ENCODE measurements at places on chromosomes 11 and 22.

DNA sequence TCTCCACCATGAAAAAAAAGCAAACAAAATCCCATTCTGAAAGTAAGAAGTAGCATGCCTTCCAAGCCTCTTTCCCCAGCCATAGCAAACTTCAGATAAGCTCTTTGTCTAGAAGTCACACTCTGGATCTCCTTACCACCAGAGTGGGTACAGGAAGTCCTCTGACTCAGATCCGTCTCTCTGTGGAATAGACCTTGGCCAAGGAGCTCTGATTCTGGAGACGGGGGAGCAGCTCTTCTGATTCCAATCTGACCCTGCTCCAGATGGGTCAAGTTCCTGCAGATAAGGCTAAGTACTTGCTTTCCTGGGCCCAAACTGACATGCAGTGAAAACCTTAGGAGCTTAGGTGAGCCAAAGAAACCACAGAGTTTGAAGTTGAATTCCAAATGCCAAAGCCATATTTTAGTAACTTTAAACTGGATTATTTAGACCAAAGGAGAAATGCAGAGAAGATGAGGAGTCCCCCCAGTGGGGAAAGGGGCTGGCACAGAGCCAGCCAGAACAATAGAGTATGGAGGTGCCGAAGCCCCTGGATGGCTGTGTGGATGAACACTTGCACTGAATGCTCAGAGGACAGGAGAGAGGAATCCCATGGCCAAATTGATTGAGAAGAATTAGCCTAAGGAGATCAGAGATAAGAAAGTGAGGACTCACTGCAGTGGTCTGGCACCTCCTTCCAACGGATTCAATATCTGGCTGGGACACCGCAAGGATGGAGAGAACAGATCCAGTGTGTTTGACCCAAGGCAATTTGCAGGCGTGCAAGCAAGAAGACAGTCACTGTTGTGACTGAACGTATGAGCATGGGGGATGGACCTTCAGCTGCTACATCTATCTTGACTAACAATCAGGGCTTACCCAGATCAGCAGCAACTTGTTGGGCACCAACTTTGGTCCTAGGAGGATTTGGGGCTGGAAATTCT lies 54.9 kb downstream of the ENDOD1 start:
- no peak overlapping the region for H3K4me3 ChIP-seq
- H3K36me3 ChIP-seq = no peaks in the 10 kb centered on the region
- peaks cover 18% of the 10 kb centered on the region for H3K4me1 ChIP-seq
- DNase-seq = no peak

- peaks cover 33% of the 10 kb centered on the region for H3K4me1 ChIP-seq
- H3K27me3 ChIP-seq = no peaks in the 10 kb centered on the region
These were observed 11.7 kb upstream of the MYH9 start for GRCh38 chr22:36399472-36399778.

DNA sequence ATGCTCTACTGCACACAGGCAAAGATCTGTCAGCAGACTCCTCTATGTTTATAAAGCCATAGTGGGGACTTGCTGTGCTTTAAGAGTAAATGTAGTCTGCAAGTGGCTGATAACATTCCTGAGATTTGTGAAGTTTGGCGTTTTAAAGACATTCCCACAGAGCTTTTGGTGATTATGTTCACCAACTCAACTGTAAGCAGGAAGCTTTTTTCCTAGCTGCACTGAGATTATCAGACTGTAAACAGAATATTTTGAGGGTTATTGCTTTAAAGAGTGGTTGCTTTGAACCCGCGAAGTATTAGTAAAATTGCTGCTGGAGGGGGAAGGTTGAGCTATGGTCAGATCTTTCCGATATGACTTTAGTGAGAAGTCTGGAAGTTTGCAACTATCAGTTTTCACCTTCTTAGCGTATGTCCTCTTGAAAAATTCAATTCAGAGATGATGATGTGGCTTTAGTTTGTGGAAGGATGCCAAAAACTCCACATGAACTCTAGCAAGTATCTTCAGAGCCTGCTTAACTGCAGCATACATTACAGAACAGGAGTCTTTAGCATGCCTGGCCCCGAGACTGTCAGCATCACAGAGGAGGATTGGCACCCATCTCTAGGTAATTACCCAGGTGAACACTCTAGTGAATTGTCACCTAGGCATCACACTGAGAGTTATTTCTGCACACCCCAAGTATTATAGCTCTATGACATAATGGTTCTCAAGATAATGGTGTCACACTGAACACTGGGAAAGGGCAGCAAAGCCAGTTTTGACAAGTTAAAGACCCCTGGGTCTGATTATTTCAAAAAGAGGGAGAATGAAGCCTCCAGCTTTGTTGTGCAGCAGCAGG lies 89.9 kb downstream of the MTNR1B start:
- H3K4me3 ChIP-seq = no peak overlapping the region
- no peak for DNase-seq
- no peak overlapping the region for H3K27ac ChIP-seq
- no peaks in the 10 kb centered on the region for H3K36me3 ChIP-seq

- peaks cover 52% of the 10 kb centered on the region for H3K4me1 ChIP-seq
- no peak overlapping the region for H3K27ac ChIP-seq
- H3K36me3 ChIP-seq = peaks cover 13% of the 10 kb centered on the region
- H3K4me3 ChIP-seq = no peak overlapping the region
- no peaks in the 10 kb centered on the region for H3K27me3 ChIP-seq
These were observed 33.1 kb upstream of the ADORA2A start for GRCh38 chr22:24394254-24394653.

GRCh38 chr22:35995772-35996171 lies 32.9 kb downstream of the RBFOX2 start:
- no peak overlapping the region for H3K4me3 ChIP-seq
- peak overlapping the region; percentile 74 for H3K27ac ChIP-seq
- no peaks in the 10 kb centered on the region for H3K27me3 ChIP-seq

DNA sequence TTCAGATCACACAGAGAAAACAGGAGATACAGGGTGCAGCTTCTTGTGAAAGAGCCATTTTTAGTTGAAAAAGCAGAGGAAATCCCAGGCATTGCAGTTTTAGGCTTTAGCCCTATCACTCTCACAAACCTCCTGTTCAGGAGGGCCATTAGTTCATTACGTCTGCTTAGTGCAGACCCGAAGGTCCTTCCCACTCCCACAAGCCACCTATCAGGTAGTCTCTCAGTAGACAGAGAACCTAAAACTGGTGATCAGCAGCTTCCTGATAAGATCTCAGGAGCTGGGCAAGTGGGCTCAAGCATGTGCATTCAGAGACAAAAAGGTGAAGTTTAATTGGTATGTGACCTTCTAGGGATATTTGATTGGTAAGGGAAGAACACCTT lies 4.3 kb downstream of the GLYAT start:
- H3K27me3 ChIP-seq = no peaks in the 10 kb centered on the region
- no peak for DNase-seq
- H3K4me1 ChIP-seq = no peaks in the 10 kb centered on the region
- H3K4me3 ChIP-seq = no peak overlapping the region
- no peak overlapping the region for H3K27ac ChIP-seq

DNA sequence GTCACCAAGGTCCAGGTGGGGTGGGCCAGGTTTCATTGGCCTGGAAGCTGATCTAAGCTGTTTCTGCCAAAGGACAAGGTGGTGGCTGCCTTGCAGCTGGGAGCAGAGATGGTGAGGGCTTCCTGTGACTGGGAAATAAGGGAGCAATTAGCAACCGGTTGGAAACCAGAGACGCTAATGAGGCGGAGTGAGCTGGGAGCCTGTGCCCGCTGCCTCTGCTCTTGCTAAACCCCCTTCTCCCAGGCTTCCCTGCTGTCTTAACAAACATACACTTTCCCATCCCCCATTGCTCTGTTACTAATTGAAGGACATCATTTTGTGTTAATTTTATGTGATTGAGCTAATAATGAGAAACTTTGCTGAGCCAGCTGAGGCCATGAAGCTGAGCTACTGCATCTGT lies 121.8 kb downstream of the INSC start:
- H3K36me3 ChIP-seq = no peaks in the 10 kb centered on the region
- H3K4me3 ChIP-seq = no peak overlapping the region
- H3K27me3 ChIP-seq = no peaks in the 10 kb centered on the region

DNA sequence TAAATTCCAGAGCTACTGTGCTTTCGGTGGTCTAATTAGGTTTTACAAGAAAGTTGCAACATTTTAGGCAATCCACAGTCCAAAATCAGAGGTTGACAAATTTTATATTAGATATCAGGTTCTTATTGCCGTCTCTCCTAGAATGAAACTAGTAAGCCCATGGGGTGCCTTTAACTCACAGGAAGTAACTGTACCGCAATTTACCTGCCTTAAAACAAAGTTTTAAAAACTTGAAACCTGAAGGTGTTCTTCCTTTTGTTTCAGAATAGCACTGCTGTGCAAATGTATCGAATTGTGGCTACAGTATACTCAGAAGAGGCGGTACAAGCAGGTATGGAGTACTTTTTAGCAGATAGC lies 77.2 kb downstream of the PISD start:
- H3K27ac ChIP-seq = no peak overlapping the region
- no peaks in the 10 kb centered on the region for H3K27me3 ChIP-seq
- H3K4me1 ChIP-seq = peaks cover 17% of the 10 kb centered on the region
- peaks cover 4% of the 10 kb centered on the region for H3K36me3 ChIP-seq
- no peak overlapping the region for H3K4me3 ChIP-seq

GRCh38 chr22:42079319-42080251 lies at the start of gene SMDT1:
Gene SMDT1, plus strand, starts transcription at chr22:42079700. Its CDS starts 69 bp downstream, at chr22:42079769.
- H3K27ac ChIP-seq = peak within 1 kb of the TSS; percentile 99
- peaks cover 54% of the 10 kb centered on the region for H3K36me3 ChIP-seq
- no peaks in the 10 kb centered on the region for H3K27me3 ChIP-seq
- H3K4me1 ChIP-seq = peaks cover 35% of the 10 kb centered on the region

GRCh38 chr11:86360775-86361395 lies 13.8 kb upstream of the CCDC81 start:
- DNase-seq = no peak
- H3K4me3 ChIP-seq = no peak overlapping the region
- H3K27me3 ChIP-seq = no peaks in the 10 kb centered on the region
- H3K27ac ChIP-seq = no peak overlapping the region
- no peaks in the 10 kb centered on the region for H3K4me1 ChIP-seq

- peak overlapping the region; percentile 92 for H3K27ac ChIP-seq
- peak overlapping the region; percentile 91 for H3K4me3 ChIP-seq
- H3K27me3 ChIP-seq = no peaks in the 10 kb centered on the region
These were observed 389 bp downstream of the MICALL1 start for GRCh38 chr22:37906364-37907008.

- peak; percentile 79 for DNase-seq
- H3K4me1 ChIP-seq = peaks cover 55% of the 10 kb centered on the region
- no peaks in the 10 kb centered on the region for H3K36me3 ChIP-seq
- H3K27ac ChIP-seq = peak overlapping the region; percentile 100
These were observed 19.4 kb upstream of the MALAT1 start for GRCh38 chr11:65479184-65480145.
